ENCODE measurements at places on chromosomes 6 and 20. TPM values are rescaled to one million over a fixed set of nuclear protein-coding genes. Genes with fewer than 3 reads are reported as not detected.
A peak's percentile ranks its signal among the peaks of the same experiment; 100 is the strongest.

GRCh38 chr6:87151781-87152525 is 3.4 kb upstream of the ZNF292 start:
- DNase-seq: peak; percentile 31

DNA sequence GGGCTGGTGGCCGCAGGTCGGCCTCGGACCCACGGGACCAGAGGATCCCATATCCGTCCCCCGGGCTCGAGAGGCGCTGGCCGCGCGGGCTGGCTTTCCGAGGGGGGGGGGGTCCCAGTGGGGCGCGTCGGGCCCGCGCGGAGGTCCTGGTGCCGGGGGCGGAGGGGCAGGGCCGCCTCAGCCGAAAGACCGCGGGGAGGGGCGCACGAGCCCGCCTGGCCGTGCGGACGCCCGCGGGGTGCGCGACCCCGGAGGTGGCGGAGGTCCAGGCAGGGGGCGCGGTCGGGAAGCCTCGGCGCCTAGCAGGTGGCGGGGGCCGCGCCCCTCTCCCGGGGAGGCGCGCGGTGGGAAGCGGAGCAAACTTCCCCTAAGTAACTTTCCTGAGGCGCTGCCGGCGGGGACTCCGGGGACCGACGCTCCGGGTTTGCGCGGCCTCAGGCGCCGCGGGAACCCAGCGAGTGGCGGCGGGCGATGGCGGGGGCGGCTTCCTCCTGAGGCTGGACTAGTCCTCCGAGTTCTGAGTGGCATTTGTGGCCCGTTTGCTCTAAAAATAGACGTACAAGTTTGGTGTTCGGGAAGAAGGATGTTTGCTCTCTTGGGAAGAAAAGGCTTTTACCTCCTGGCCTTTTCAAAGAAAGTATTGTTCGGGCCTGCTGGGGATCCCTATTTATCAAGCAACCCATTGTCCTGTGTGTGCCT is 26.5 kb upstream of the BTBD3 start:
- DNase-seq: peak; percentile 34

DNA sequence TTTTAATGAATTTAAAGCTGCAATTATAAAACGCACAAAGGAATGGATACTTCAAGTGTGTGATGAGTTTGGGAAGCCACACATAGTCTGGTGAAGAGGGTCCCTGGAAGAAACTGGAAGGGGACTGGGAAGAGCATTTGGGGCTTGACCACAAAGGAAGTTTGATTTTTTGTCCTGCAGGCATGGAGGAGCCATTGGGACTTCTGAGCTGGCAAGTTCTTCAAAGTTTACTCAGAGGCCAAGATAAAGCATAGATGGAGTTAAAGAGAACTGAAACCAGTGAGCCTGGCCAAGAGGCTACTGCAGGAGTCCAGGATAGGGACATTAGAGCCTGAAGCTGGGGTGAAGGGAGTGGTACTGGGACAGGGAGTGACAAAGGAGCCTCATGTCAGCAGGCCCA is 95.0 kb downstream of the AIG1 start:
- no peak for DNase-seq

GRCh38 chr20:24956001-24956841 is 7.2 kb downstream of the CST7 start:
- no peak for DNase-seq

GRCh38 chr6:157877149-157877548 is 54.1 kb downstream of the SNX9 start:
- no peak for DNase-seq

DNA sequence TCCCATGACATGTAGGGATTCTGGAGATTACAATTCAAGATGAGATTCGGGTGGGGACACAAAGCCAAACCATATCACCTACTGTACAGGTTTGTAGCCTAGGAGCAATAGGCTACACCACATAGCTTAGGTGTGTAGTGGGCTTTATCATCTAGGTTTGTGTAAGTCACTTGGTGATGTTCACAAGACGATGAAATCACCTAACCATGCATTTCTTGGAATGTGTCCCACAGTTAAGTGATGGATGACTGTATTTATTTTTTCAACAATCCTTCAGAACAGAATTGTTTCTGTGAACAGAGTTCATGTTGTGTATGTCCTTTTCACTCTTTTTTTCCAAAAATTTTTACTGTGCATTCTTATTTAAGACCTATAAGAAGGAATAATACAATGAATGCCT is 76.1 kb downstream of the DTD1 start:
- peak; percentile 61 for DNase-seq

Gene ANGPT4
- not detected for total RNA-seq

Gene CLVS2
- total RNA-seq: not detected

Gene C20orf141
- not detected for total RNA-seq

Gene TBC1D32
- total RNA-seq: 7.2 TPM

Gene RAET1E
- total RNA-seq: not detected

Gene NR2E1
- not detected for total RNA-seq

Gene CST9L
- not detected for total RNA-seq
